ENCODE measurements at places on chromosomes 1 and 21.
A peak's percentile ranks its signal among the peaks of the same experiment; 100 is the strongest.

DNA sequence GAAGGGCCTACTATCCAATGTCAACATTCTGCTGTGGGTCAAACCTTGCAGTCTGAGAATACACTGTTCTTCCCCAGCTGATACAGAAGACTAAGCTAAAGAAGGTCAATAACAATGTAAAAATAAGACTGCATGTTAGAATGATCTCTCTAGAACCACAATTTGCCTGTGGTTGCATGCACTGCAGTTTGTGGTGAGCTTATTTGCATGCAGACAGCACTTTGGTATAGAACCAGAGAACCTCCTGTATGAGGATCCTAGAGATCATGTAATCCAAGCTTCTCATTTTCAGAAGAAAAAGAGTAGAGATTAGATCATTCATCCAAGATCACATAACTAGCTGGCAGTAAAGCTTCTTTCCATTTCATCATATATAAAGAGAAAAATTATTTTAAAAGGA, 15.8 kb downstream of the SYNJ1 start:
- no peak for DNase-seq

DNA sequence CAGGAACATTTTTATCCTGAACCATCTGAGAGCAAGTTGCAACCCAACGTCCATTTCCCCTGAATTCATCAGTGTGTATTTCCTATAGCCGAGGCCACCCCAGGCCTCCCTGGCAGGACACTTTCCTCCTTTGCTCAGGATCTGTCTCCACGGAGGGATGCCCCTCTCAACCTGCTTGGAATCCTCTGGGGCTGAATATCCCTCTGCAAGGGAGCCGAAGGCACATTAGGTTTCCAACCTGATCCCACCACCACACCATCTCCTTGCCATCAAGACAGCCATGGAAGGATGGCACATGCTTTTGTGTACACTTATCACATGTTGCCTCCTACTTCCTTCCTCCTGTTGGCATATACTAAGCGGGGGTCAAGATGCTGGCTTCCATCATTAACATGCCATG, 74.8 kb upstream of the EDN2 start:
- no peak for DNase-seq

- DNase-seq = peak; percentile 12
Measured at GRCh38 chr21:45248893-45249381, 38.8 kb downstream of the POFUT2 start.

DNA sequence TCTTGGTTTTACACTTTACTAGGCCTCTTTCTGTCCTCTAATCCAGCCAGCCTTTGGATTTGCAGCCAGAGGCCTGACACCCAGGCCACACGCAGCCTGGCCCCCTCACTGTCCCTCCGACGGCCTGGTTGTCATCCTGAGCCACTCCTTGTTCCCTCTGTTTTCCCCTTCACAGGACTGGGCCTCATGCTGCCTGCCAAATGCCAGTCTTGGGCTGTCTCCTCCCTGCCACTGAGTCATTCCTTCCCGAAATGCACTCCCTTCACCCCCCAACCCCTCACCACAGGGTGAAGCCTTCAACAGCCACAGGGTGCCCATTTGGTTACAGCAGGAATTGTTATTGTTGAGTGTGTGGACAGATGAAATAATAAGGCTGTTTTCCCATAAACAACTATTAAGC, 21.3 kb downstream of the ACOT11 start:
- peak; percentile 69 for DNase-seq

DNA sequence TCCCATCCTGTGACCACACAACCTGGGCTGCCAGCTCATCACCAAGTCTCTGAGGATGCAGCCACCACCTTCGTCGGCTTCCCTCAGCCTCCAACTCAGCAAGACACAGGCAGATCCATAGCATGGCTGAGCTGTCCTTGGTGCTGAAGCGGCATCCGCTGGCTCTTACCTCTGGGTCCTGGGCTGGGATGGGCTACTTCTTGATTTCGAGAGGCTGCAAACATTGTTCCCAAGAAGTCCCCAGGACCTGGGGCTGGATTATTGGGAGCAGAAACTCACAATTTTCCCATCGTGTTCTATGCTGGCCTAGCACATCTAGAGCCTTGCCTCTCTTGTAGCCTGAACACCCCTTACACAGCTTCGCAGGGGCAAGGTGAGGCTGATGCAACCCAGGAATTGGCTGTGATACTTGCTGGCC, 24.9 kb upstream of the C1QA start:
- peak; percentile 61 for DNase-seq

DNA sequence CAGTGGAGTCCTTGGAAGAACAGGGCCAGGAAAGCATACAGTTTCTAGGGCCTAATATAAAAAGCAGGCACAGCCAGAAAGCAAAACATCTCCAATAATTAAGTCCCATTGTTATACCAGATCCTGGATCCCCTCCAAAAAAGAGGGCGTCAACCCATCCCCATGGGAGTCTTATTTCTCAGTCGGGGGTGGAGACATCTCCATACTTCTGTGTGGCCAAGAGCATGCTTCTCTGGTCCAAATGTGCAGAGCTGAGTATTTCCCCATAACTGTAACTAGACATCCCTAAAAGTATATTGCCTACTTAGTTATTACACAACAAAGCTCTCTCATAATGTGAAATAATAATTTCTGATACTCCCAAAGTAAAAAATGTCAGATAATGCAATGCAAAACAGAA, 104.2 kb upstream of the SOX13 start:
- no peak for DNase-seq

Measured in fibroblast of skin of scalp (primary cell).